ENCODE measurements at places on chromosomes 5 and 9.

DNA sequence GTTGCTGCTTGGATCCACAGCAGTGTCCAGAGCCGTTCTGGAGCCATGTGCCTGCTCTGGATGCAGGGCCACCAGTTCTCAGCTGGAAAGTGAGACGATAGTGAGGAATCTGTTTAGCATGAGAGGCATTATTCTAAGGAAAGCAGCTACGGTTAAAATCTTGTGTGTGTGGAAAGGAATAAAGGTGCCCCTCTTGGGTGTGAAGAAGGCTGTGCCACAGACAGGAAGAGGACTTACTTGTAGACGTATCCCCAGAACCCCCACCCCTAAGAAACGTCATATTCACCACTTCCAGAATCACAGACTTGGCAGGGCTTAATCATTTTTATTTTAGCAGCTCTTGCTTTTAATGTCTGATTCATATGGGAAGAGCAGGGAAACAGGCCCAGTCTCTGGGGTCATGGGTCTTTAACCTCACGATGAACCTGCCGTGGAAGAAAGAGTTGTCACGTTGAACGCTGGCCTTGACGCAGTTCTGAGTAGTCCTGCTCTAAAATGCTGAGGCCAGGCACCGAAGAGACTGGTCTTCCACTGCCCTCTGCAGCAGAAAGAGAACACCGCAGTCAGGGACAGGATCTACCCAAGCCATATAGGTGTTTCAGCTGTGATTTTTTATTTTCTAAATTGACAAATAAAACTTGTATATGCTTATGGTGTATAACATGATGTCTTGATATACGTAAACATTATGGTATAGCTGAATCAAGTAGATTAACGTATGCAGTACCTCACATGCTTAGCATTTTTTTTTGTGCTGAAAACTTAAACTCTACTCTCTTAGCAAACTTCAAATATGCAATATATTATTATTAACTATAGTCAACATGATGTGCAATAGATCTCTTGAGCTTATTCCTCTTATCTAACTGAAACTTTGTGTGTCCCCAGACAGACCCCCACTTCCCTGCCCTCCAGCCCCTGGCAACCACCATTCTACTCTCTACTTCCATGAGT is 38.8 kb downstream of the CARTPT start:
- DNase-seq, result peak; percentile 64

- peak; percentile 52 for DNase-seq
Measured at GRCh38 chr5:92409134-92409533, 1026.0 kb upstream of the ARRDC3 start.

- DNase-seq, result no peak
Measured at GRCh38 chr9:20524776-20525175, 97.5 kb downstream of the MLLT3 start.

GRCh38 chr9:132443951-132444607 is 34.1 kb downstream of the CFAP77 start:
- DNase-seq, result no peak

- DNase-seq, result peak; percentile 60
Measured at GRCh38 chr9:16870596-16871335, at the start of gene BNC2. Gene BNC2 (minus strand): TSS chr9:16870670. CDS start chr9:16870648, 22 bp downstream.

DNA sequence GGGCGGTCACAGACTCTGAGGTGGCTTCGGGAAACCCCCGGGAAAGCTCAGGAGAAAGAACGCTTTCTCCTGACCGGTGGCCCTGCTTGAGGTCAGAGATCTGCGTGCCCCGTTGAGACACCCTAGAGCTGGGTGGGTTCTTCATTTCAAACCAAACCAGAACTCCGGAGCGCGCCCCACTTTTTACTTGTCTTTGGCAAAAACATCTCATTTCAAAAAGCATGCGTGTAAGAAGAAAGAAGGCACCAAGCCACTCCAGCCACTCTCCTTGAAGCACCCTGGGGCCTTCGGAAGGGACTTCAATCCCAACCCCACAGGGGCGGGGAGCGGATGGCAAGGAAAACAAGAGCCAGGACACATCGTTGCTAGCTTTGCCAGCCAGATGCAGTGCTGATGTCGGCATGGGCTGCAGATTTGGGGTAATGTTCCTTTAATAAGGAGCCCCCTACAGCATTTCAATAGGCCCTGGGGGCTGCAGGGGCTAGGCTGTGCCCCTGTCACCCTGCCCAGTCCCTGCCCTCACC is 171.7 kb downstream of the ERCC6L2 start:
- DNase-seq, result no peak

DNA sequence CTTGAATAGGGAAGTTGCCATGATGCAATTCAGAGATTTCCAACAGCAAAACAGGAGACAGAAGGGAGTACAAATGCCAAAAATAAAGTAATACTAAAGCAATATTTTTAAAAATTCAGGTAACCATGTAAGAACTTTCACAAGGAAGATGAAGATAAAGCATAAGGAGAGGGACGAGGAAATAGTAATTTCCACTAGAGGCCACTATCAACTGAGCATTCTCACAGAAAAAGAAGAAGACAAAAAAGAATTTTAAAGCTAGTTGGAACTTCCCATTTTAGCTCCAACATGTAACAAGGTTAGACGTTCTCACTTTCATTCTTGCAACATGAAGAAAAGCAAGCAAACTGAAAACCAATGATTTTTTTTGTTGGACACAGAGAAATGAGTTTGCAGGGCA is 779.9 kb upstream of the CDH6 start:
- no peak for DNase-seq

Data from fibroblast of gingiva (primary cell).